HL-60 (cell line): ENCODE measurements at places on chromosomes 13 and 19.

GRCh38 chr13:41398494-41399170, 58.7 kb upstream of the RGCC start:
- DNase-seq, result no peak

DNA sequence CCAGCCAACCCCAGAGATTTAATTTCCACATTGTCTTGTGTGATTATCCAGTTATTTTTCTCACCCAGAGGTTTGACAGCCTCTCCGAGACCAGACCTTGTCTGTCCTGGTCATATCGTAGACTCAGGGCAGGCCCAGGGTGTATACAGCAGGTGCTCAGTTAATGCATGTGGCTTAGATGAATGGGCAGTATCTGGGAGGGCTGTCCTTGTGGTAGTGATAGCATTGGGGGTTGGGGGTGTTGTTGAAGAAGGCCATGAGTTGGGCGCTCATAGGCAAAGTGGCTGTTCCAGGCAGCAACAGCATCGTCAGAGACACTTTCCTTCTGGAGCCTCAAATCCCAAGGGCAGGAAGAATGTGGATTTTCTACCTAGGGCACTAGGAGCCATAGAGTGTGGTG, 16.9 kb downstream of the MAST3 start:
- no peak for DNase-seq

DNA sequence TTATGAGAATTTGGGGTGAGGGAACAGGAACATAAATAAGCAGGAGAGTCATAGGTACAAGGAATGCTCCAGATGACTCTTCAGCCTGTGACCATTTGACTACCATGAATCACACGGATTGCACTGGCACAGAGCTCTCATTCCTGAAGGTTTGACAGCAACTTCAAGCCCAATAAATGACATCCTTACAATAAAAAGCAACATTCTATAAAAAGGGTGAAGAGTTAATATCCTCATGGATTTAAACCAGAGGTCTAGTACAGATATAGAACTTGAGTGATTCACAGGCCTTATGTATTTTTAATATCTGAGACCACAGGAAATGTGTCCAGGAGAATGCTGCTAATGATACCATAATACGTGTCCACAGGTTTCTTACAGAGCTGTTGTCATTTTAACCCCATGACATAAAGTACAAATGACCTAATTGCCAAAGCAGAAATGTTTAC, 158.1 kb downstream of the IRS2 start:
- DNase-seq, result no peak

DNA sequence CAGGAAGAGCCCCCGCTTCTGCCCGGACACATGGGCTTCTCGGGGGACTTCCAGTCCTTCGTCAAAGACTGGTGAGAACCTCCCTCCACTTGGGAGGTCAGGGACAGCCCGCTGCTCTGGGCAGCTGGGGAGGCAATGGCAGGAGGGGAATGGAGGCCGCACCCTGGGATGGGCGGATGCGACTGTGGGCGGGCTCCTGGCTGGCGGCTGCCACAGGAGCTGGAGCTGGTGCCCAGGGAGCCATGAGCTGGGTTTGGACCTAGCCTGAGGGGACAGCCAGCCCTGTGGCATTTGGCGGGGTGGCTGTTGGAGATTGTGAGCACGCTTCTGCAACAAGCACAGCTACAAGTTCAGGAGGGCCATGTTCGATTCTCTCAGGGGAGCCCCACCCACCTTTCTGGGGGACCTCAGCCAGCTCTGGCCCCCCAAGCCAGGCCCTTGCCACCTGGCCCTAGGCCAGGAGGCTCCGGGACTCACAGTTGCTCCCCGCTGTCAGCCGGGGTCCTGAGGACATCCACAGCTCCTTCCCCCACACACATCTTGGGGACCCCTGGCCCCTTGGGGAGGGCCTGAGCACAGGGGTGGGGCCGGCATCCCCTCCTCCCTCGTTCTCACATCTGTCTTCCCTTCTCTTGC, 3.0 kb upstream of the TGFBR3L start:
- no peak for DNase-seq

- no peak for DNase-seq
Measured at GRCh38 chr19:5109560-5109959, 140.6 kb downstream of the KDM4B start.

- peak; percentile 84 for DNase-seq
Measured at GRCh38 chr13:99506634-99507033, 5.4 kb downstream of the TM9SF2 start.

DNA sequence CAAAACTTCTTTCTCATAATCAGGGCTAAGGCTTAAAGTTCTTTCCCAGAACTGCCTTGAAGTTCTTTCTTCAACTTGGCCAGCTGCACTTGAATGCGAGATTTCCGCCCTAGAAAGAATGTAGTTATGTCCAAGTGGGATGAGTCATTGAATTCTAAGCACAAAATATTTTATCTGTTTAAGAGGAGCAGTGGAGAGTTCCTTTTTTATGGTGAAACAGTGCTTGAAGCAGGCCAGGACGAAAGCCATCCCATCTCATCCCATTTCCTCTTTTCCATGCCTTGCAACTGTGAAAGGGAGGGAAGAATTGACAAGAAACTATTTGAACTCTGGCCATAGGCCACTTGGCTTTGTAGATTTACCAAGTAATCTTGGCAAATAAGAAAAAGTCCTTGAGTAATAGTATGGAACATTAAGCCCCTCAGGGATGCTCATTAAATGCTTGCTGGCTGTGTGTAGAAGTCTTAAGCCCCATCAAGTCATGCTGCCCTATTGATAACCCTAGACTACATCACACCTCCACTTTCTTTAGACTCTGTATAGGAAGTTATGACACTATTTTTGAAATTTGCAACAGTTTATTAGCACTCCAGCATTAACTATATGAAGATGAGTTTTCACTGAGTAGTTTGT, 174.5 kb downstream of the KCTD12 start:
- DNase-seq, result peak; percentile 31
